ENCODE measurements at places on chromosomes 11 and 22.
A peak's percentile ranks its signal among the peaks of the same experiment; 100 is the strongest.

DNA sequence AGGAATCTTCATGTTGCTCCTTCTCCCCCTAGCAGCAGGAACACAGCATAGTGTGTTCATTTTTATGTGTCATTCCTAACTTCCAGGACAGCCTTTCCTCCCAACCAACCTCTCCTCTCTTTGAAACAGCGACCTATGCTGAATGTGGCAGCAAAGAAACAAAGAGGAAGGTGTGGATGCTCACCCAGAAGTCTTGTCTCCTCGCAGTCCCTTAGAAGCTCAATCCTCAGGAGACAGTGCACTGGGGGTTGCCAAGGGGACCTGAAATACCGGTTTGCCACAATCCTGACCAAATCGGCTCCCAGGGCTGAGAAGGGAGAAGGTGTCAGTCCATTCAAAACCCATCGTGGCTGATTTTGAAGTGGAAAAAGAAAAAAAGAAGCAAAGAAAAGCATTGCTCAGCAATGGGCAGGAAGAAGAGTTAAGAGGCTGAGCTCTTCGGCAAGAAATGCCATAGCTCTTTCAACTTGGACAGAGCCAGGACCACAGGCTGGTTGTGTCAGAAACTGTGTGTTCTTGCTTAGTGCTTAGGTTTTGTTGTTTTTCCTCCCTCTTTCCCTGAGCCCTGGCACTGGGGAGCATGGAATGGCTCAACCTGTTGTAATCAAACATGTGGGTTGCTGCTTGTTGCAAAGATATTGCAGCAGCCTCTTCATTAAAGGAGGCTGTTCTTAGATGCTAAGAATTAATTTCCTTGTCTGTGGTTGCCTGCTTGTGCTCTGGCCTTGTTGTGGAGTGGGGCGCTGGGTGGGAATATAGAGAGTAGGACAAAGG is 30.4 kb upstream of the TENM4 start:
- no peak for DNase-seq

DNA sequence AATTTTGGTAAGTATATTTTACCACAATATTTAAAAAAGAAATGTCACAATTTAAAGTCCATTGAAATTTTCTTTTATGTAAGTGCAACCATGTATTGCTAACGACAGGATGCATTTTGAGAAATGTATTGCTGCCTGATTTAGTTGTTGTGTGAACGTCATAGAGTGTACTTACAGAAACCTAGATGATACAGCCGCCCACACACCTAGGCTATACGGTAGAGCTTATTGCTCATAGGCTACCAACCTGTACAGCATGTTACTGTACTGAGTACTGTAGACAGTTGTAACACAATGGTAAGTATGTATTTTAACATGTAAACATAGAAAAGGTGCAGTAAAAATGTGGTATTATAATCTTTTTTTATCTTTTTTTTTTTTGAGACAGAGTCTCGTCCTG is 48.1 kb downstream of the CBL start:
- no peak for DNase-seq

DNA sequence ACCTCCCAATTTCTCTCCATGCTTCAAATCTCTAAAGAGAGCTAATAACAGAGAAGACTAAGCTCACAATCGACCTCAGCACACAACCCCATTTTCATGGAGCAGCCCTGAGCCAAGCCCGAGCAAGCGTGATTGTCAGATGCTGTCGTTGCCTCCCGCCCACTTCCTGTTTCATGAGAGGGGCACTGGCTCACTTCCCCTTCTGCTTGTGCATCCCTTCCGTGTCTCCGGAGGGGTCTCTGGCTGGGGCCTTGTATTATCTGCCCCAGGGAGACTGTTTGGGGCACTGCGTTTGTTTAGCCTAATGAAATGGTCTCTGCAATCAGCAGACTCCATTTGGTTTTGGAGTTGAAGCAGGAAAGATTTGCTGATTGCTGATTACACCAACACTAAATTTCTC is 181.3 kb upstream of the SEZ6L start:
- peak; percentile 28 for DNase-seq

DNA sequence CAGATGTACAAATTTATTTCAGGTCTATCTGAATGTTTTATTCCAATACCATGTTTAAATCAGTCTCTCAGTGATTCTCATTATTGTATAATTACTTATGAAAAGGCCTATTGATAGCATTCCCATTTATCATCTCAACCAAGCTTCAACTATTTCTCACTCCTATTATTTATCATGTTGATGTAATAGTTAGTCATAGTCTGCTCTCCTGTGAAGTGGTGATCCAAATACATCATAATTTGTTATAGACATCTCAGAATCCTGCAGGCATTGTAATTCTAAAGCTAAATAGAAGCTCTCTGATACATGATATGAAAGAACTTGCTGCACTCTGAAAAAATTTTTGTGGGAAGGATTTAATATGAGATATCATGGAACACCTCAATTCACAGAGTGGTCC is 21.8 kb upstream of the OR8G1 start:
- DNase-seq: no peak

DNA sequence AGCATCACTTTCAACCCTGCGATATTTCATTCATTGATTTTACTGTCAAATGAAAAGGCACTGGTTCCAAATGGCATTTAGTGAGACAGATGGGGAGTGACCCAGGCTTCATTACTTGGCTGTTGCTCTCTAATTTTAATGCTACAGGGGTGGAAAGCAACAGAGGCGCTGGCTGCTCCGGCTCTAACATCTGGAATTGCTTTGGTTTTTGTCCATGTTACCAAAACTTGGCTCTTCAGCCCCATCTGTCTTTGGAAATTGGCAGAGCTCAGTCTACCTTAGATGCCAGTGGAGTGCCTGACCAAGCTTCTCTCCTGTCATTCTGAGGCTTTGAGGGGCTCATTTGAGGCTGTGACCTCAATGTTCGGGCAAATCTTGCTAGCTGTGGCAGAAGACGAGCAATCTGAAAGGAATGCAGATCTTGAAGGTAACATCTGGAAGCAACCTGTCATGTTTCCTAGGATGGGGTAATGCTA is 409.5 kb upstream of the SYN3 start:
- DNase-seq: peak; percentile 8

GRCh38 chr11:78350646-78351165 is 66.9 kb downstream of the GAB2 start:
- DNase-seq: no peak

GRCh38 chr11:2103668-2104523 is 35.3 kb downstream of the IGF2 start:
- no peak for DNase-seq

DNA sequence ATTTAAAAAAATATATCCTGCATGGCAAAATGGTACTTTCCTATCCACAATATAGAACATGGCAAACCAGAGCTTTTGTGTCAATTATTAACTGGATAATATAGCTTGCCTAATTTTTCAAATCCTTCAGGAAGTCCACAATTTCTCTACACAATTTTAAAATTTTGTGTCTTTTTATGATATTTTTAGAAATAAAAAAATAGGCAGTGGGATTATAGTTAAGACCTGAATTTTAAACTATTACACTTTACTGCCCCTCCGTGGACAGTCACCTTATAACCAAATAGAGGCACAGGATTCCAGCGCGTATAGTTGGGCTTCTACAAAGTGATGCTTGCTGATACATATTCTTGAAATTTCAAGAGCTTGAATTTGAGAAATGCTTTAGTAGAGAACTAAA is 2.1 kb upstream of the DMC1 start:
- DNase-seq: peak; percentile 51

DNA sequence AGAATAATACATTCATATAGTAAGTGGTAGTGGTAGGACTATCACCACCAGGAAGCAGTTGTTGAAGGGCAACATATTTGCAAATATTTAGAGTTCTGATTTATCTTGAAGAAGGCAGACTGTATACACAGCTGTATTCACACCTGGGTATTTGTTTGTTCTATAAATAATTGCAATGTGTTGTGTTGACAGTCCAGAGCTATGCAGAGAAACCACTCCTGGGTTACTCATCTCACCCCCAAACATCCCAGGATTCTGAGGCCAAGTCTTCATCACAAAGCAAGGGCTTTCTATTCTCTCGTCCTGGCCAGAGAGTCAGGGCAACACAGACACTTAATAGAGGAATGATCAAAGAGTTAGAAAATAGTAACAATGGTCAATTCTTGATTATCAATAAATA is 102.1 kb upstream of the FAT3 start:
- DNase-seq: no peak

GRCh38 chr11:125102510-125102909 is 8.9 kb downstream of the TMEM218 start:
- DNase-seq: no peak

DNA sequence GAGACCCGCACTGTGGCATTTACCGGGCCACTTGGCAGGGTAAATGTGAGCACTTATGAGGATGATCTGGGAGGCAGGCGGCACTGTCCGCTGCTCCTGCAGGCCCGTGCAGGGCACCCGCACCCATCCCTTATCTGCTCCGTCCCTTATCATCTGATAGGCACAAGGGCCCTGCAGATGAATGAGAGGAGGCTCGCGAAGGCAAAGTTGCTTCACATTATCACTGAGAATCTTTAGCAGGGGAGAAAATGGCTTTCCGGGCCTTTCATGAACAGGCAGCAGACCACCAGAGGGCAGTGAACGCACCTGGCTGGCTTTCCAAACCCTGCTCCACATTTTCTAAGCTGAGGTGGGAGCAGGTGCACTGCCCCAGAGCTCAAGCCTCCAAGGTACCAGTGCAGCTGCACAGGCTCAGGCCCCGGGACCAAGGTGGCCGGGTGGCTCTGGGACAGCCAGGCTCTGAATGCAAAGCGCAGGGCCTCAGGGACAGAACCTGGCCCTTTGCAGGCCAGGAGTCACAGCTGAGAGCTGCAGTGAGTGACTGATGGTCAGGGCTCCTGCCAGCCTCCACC is 165.6 kb downstream of the SHANK2 start:
- peak; percentile 10 for DNase-seq

GRCh38 chr11:48008951-48009270 is 28.6 kb downstream of the PTPRJ start:
- no peak for DNase-seq

- no peak for DNase-seq
Observed at GRCh38 chr11:11586465-11586864, 35.3 kb downstream of the GALNT18 start.

DNA sequence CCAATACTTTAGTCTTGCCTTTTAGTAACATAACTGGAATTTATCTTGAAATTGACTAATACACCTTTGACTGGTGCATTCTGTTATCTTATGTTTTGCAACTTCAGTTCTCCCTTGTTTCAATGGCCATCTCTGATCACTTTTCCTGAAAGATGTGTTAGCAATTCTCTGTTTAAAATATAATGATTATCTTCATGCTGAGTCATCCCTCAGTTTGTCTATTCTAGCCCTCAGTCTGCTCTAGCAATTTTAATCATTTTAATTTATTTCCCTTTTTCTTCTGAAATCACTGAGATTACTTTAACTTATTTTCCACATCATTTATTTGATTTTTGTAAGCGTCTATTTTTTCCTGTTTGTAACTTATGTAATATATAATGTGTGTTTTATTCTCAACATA is 221.9 kb upstream of the PDGFD start:
- no peak for DNase-seq

- no peak for DNase-seq
Observed at GRCh38 chr11:71194710-71195109, 57.7 kb downstream of the SHANK2 start.

GRCh38 chr11:130508913-130509312 is 60.5 kb downstream of the ADAMTS15 start:
- DNase-seq: no peak

DNA sequence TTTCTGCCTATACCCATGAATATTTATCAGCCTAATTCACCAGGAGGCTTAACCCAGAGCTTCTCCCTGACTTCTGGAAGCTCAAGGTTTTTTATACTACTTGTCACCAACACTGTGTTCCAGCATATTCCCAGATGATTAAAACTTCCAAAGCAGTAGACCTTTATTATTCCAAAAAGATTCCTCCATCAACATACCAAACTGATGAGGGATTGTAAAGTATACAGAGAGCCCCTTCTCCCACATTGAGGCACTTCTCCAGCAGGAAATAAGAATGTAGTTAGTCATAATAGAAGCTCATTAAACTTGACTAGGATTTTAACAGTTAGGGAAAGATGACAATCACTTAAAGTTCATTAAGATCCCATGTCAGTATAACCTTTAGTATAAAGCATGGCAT is 51.4 kb upstream of the CEP126 start:
- no peak for DNase-seq

DNA sequence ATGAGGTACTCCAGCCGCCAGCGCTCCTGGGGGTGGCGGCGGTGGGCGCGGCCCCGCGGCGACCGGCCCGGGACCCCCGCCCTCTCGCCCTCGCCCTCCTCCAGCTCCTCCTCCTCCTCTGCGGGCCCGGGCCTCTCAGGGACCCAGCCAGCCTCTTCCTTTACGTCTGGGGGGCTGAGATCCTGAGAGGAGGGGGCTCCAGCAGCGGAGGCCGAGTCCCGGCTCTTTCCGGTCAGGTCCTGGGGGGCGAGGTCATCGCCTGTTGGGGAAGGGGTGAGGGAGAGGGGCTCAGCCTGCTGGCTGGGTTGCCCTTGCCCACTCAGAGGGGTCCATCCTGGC is 4.3 kb downstream of the ZFTA start:
- DNase-seq: no peak

DNA sequence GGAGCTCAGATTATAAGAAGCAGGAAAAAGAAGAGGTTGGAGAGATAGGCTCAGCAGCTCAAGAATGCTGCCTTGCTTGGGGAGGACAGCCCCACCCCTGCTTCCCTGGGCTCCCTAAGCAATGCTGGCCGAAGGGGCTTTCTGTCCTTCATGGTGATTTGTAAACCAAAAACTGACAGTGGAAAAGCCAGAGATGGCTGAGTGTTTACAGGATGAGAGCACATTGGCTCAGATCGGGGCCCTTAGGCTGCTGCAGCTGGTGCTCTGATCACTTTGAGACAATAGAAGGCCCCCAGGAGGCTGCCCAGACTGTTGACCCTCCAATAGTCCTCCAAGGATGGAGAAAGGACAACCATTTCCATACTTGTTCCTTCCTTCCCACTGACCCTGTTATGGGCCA is 28.8 kb upstream of the AMOTL1 start:
- DNase-seq: no peak
